ENCODE measurements at places on chromosomes 5 and 9.

- DNase-seq: no peak
Measured at GRCh38 chr9:21597284-21597683, 115.2 kb upstream of the IFNE start.

- DNase-seq: no peak
Measured at GRCh38 chr9:68640421-68641089, 64.5 kb upstream of the PIP5K1B start.

- DNase-seq: no peak
Measured at GRCh38 chr9:29183971-29184370, 1610.7 kb upstream of the C9orf72 start.

- DNase-seq: peak; percentile 74
Measured at GRCh38 chr9:1051584-1052275, 1.6 kb downstream of the DMRT2 start.

- DNase-seq: no peak
Measured at GRCh38 chr5:87182649-87183048, 85.0 kb upstream of the RASA1 start.

GRCh38 chr5:40027400-40027799 is 602.6 kb upstream of the DAB2 start:
- no peak for DNase-seq

GRCh38 chr5:177183766-177184360 is 50.3 kb downstream of the NSD1 start:
- no peak for DNase-seq

DNA sequence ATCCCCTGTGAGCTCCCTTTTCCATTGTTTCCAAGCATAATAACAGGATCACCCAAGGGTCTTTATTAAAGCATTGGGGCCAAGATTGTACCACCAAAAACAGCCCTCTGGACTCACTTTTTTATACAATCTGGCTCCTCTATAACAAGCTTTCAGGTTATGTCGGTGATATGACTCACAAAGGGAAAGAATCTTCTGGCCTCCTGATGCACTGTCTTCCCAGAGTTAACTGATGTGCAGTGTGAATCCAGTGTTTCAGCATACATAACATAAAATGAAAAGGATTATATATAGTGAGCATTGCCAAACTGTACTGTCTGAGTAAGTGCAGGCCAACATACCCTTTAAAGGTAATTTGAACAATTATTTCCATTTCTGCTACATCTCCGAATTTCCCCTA is 33.9 kb upstream of the MAN2A1 start:
- DNase-seq: no peak

DNA sequence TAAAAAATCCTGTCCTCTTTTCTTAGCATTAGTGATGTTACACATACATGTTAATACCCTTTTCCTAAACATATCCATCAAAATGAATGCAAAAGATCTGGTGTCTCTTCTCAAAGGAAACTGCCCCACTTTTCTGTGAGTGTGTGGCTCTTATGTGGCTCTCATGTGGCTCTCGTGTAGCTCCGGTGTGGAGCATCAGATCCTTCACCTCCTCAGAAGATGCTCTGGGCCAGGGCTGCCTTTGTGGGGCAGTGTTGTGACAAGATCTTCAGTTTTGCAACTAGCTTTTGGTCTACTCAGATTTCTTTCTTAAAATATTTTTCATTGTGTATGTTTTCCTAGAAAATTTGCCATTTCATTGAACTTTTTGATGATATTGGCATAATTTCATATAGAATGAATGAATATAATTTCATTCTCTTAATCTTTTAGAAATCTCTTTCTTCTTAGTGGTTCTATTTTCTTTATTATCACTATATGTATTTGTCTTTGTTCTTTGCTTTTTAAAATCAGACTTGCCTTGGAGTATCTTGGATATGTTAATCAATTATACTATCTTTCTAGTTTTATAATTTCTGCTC is 19.4 kb downstream of the GARNL3 start:
- DNase-seq: no peak

- no peak for DNase-seq
Measured at GRCh38 chr5:73218552-73219171, 45.7 kb downstream of the TMEM174 start.

GRCh38 chr5:50439221-50439620 is 1.9 kb downstream of the EMB start:
- no peak for DNase-seq

GRCh38 chr9:91071184-91071990 is 269.8 kb downstream of the SYK start:
- peak; percentile 87 for DNase-seq

DNA sequence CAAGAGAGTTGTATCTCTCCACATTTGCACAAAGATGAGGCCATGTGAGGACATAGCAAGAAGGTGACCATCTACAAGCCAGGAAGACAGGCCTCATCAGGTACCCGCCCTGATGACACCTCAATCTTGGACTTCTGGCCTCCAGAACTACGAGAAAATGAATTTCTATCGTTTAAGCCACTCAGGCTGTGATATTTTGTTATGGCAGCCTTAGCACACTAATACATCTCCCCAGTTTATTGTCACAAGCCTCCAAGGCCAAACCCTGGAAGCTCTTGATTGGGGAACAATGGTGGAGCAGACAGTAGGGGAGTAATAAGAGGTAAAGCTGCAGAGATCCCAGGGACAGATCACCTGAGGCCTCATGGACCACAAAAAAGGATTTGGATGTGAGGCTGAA is 7.7 kb upstream of the P4HA2 start:
- no peak for DNase-seq
